Jurkat, Clone E6-1 (cell line): ENCODE measurements at places on chromosomes 11 and 22.
A peak's percentile ranks its signal among the peaks of the same experiment; 100 is the strongest.

- no peak for DNase-seq
These were observed 4.8 kb downstream of the PAX6 start for GRCh38 chr11:31806186-31806927.

- no peak for DNase-seq
These were observed 19.4 kb upstream of the ACCSL start for GRCh38 chr11:44028401-44028800.

GRCh38 chr11:11816511-11817314 is 25.1 kb upstream of the USP47 start:
- DNase-seq = no peak

GRCh38 chr22:32541481-32541880 is 66.9 kb downstream of the FBXO7 start:
- DNase-seq = no peak

DNA sequence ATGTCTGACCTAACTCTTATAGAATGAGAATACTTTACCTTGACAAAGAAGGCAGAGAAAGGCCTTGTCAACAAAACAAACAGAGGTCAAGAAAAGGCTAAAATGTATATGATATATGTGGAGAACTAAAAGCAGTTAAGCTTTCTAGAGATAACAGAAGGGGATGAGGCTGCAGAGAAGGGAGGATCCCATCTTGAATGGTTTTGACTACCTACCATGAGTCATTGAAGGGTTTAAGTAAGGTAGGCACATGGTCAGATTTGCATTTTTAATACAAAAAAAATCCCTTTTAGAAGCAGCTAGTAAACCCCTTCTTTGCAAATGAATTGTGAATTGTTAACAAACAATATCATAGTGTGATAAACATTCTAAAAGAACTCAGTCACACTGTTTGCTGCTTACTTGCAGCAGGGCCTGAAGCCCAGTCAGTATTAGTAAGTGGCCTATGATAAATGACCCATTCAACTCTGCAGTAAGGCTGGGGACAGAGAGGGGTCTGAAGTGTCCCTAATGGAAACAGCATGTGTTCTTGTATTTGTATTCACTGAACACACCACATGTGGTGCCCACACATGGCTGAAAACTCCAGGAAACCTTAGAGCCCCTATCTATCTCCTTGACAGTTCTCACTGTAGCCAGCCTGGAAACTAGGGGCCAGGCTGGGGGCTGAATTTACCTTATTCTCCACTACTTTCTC is 328.8 kb upstream of the PITPNB start:
- DNase-seq = no peak

- DNase-seq = no peak
These were observed 8.2 kb downstream of the ARRB1 start for GRCh38 chr11:75342966-75343870.

DNA sequence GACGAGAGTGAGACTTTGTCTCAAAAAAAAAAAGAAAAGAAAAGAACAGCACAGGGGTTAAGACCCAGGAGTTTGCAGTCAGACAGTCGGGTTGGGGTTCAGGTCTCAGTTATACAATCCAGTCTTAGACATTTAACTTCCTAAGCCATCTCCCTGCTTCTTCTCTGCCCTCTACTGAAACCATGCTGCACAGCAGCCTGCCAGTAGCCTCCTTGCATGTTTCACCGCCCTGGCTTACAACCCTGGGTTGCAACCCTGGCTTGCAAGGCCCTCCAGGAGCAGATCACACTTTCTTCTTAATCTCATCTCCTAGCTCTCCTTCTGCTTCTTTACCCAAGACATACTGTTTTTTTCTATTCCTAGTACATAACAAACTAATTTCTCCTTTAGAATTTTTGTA is 5.9 kb upstream of the B3GAT3 start:
- no peak for DNase-seq

DNA sequence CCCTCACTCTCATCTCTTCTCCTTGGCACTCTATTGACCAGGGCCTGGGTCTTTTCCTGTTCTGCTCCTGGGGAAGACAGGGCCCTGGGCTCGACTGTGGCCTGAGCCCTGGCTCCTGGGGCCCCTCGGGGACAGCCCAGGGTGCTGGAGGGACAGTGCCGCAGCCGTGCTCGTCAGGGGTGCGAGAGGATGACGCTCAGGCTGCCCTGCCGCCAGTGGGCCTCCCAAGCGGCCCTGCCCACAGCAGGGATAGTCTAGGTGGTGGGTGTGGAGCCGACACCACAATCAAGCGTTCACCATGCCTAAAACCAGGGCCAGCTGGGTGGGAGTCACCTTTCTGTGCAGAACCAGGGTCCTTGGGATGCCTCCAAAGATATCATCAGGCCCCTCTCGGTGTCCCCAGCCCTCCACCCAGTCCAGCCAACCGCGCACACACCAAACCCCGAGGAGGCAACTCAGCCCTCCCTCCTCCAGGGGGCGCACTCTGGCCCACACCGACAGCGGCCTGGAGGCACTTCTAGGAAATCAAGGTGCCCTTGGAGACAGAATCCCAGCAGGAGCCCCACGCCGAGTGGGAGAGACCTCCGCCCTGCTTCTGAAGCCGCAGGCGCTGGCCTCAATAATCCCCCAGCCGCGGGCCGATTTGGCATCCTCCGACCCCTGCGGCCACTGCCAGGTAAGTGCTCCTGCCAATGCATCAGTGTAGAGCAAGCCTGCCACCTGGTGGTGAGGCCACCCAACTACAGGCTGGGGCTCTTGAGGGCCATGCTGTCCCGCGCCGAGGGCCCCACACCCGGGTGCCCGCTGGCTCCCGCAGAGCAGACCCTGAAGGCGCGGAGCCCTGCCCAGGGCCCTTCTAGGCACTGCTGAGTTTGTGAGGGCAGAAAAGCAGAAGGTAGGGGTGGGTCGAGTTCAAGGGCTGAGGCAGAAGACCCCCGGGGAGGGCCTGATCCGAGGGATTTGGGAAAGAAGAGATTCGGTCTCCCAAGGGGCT is 496.4 kb downstream of the BUD13 start:
- peak; percentile 76 for DNase-seq

GRCh38 chr11:98512938-98513337 is 507.8 kb upstream of the CNTN5 start:
- no peak for DNase-seq

GRCh38 chr11:46009647-46010046 is 87.2 kb downstream of the LARGE2 start:
- no peak for DNase-seq

DNA sequence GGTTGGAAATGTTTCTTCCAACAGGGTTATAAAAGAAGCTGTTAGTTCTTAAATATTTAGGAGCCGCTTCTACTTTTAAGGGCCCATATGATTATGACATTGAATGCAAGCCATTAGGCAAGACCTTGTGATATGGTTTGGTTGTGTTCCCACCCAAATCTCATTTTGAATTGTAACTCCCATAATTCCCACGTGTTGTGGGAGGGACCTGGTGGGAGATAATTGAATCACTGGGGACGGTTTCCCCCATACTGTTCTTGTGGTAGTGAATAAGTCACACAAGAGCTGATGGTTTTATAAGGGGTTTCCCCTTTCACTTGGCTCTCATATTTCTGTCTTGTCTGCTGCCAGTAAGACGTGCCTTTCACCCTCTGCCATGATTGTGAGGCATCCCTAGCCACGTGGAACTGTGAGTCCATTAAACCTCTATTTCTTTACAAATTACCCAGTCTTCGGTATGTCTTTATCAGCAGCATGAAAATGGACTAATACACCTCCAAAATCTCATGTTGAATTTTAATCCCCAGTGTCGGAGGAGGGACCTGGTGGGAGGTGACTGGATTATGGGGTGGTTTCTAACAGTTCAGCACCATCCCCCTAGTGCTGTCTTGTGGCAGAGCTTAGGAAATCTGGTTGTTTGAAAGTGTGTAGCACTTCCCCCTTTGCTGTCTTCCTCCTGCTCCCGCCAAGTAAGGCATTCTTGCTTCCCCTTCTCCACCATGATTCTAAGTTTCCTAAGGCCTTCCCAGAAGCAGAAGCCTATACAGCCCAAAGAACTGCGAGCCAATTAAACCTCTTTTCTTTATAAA is 4.3 kb downstream of the CD59 start:
- DNase-seq = no peak

GRCh38 chr11:69699213-69699612 is 4.6 kb downstream of the FGF19 start:
- no peak for DNase-seq

- DNase-seq = no peak
These were observed 11.7 kb downstream of the SERGEF start for GRCh38 chr11:18001191-18001590.

GRCh38 chr11:134987822-134988221 is 575.8 kb upstream of the B3GAT1 start:
- no peak for DNase-seq

- DNase-seq = no peak
These were observed 13.0 kb upstream of the GLYATL1 start for GRCh38 chr11:58926251-58926650.

DNA sequence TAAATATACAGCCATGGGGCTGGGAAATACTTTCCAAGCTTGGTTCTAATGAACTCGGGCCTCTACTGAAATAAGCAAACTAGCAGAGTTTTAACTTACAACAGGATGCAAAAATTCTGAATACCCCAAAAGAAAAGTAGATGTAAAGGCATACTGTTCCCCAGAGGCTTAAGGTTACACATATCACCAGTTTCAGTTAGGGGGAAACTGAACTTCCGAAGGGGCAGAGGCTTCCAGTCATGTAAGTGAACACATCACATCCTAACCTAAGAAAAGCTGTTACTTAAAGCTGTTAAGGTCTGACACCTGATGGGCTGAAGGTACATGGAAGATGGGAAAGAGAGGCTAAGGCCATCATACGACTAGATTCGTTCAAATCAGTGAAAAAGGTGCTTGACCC is 2.3 kb downstream of the GAB2 start:
- no peak for DNase-seq

DNA sequence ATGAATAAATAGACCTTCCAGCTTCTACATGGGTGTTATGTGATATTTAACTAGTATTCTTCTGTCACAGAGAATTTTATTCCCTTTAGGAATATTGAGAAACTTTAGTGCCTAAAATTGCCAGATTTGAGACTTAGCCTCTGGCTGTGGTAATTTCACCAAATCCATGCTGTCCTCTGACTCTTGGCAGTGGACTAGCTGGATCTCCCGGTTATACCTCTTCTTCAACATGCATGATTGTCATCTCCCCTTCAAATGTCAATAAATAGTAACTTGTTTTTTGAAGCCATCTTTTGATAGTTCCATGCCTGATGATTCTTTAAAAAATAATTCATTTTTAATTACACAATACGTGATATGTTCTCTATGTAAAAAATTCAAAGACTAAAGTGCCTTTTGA is 8.4 kb downstream of the AQP11 start:
- no peak for DNase-seq

- no peak for DNase-seq
These were observed 5.2 kb upstream of the IL17REL start for GRCh38 chr22:50017701-50018224.

GRCh38 chr11:116539836-116540418 is 232.9 kb downstream of the BUD13 start:
- DNase-seq = no peak

DNA sequence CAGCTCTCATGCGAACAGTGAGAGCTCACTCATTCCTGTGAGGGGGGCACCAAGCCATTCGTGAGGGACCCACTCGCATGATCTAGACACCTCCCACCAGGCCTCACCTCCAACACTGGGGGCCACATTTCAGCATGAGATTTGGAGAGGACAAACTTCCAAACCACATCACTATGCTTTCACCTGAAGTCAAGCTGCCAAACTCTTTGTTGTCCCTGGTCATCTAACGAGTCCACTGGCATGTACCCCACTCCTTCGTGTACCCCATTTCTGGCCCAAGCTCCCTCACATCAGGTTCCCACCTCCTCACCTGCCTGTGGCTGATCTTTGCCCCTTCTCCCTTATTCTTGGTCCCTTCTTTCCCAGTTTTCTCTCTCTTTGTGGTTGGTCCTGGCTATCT is 198.9 kb downstream of the ADAMTS15 start:
- no peak for DNase-seq

DNA sequence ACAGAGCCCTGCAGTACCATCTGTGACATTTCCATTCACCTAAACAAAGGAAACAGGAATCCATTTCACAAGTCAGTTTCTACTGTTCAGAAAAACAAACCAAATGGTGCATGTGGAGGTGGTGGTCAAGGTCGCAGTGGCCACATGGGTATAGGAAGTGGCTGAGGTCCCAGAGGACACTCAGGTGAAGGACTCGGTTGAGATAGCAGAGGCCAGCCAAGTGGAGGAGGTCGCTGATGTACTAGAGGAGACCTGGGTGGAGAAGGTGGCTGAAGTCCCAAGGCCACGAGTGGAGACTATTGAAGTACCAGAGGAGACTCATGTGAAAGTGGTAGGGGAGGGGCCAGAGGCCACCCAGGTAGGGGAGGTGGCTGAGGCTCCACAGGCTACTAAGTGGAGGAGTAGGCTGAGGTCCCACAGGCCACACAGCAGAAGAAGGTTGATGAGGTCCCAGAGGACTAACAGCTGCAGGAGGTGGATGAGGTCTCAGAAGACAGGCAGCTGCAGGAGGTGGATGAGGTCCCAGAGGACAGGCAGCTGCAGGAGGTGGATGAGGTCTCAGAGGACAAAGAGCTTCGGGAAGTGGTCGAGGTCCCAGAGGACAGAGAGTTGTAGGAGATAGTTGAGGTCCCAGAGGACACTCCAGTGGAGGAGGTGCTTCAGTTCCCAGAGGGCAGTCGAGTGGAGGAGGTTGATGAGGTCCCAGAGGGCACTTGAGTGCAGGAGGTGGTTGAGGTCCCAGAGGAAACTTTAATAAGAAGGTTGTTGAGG is 40.2 kb downstream of the ZNF195 start:
- no peak for DNase-seq

- no peak for DNase-seq
These were observed 42.3 kb downstream of the PC start for GRCh38 chr11:66915866-66916265.

DNA sequence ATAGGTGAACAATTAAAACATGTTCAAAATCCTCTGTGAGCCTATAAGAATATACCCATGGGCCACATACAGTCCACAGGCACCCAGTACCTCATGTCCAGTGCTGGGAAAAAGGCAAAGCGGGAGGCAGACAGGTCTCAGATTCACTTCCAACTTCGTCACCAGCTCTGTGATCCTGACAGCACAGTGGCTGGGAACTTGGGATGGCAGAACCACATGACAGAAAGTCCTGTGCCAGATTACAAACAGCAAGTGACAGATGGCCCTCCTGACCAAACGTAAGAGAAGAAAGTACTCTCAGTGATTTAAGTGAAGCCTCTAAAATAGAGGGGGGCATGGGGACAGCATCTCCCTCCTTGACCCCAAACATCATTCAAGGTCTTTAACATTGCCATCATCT is 5.8 kb downstream of the SLC1A2 start:
- DNase-seq = no peak

GRCh38 chr11:73223998-73224730 is 6.1 kb downstream of the P2RY2 start:
- DNase-seq = no peak

DNA sequence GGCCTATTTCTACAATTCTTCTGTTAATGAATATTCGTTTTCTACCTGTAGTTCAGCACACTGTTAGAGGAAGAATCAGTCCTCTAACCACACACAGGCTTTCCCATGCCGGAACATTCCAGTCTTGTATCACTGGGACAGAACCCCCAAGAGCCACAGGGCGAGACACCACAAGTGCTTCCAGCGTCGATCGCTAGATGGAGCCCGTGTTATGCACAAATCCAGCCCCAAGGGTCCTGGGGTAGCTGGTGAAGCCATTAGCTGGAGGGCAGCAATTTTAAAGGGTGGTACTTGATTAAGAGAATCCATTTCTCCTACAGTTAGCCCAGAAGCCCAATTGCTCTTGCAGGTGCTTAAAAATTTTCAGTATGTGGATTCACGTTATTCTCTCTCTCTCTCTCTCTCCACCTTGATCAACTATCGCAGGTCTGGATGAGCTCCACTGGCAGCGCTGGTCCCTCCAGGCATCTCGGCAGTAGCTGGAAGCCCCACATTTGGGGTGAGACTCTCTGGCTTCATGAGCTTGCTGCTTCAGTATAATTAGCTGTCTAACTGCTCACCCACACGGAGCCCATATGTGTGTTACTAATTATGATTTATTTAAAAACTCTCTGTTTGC is 148.2 kb upstream of the SNX19 start:
- peak; percentile 42 for DNase-seq
